ENCODE measurements at places on chromosomes 4 and X.

DNA sequence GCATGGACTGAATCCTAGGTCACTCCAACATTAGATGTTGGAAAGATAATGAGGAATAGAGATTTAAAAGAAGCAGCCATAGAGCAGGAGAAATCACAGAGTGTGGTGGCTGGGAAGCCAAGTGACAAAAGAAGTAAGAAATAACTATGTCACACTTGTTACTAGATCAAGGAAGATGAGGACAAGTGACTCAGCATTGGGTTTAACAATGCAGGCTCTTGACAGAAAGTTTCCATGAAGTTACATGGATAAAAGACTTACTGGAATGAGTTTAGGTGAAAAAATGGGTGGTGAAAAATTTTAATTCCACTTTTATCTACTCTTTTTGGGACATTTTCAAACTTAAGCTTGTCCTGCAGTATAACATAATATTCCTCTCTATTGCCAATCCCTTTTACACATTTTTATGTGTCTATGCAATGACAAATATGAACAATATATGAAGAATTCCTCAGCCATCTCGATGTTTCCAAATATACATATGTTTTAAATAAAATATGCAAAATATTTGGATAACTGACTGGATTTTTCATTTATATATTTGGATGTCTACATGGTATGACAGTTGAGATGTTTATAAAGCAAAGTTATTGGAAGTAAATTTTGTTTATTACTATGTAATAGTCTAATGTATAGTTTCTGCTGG is 462.6 kb downstream of the IL15 start:
- no peak for DNase-seq

GRCh38 chr4:133592106-133592505 is 443.0 kb downstream of the PCDH10 start:
- DNase-seq, result no peak

GRCh38 chr4:168711197-168712140 is 214.6 kb downstream of the PALLD start:
- no peak for DNase-seq

- no peak for DNase-seq
Observed at GRCh38 chr4:177080388-177080787, 229.3 kb upstream of the NEIL3 start.

- no peak for DNase-seq
Observed at GRCh38 chrX:14027511-14028019, 2.1 kb downstream of the GEMIN8 start.

DNA sequence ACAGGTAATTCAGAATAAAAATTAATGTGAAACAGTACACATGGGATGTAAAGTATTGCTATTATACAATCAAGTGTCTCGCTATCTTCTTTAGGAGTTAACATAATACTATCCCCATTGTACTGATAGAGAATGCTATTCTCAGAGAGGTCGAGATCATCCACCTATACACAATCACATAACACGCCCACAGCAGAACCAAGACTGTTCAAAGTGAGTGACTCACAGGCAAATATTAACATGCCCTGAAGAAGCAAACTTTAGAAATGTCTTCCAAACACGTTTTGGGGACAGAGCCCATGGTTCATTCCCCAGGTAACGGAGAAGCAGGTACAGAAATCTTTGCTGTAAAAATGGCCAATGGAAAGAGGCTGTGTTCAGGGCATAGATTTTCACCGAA is 50.1 kb upstream of the PHKA2 start:
- no peak for DNase-seq
